Stimulated activated naive B cell treated with anti-CD40 and anti-IgM and Interleukin-4, amounts not matched to agents 10 μg/mL and 1 μg/mL and 100 μg/mL, for 72 hours (primary cell): ENCODE measurements at places on chromosomes 13 and 19.
A peak's percentile ranks its signal among the peaks of the same experiment; 100 is the strongest.

DNA sequence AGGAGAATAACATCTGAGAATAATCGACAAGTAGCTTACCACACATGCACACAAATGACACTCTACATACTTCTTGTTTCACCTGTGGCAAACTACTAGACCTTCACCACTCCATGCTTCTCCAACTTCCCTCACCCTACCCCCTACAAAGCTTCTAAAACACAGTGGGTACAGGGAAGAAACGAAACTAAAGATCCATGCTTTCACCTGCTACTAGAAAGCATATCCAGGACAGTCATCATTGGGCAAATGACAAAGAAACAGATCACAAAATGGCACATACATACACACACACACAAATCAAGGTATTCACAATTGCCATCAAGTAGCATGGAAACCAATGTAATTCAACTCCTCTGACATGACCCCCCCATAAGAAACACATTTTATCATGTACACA lies 10.6 kb downstream of the BRD4 start:
- no peak for DNase-seq

DNA sequence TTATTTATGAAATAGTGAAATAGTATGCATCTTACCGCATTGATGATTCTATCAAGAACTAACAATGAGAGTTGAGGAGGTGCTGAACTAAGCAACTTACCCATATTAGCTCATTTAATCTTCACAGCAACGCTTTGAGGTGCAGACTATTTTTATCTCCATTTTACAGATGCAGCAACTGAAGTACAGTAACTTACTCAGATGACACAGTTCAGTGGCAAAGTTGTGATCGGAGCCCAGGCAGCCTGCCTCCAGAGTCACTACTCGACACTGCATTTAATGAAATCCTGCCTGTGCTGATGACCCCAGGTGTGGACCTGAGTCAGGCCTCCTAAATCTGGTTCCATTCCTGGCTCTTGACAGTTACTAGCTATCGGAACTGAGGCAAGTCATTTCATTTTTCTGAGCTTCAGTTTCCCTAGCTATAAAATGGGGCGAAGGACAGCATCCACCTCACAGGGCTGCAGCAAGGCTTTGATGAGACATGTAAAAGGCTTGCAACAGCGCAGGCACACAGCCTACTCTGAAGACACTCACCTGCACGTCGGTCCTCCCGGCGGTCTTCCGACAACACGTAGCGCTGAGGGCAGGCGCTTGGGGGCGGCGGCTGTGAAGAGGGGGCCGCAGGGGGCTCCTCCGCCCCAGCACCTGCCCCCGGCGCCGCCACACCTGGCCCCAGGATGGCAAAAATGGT lies 1.5 kb downstream of the MYPOP start:
- DNase-seq, result no peak

GRCh38 chr13:24027494-24027893 lies 130.2 kb upstream of the C1QTNF9B start:
- no peak for DNase-seq

DNA sequence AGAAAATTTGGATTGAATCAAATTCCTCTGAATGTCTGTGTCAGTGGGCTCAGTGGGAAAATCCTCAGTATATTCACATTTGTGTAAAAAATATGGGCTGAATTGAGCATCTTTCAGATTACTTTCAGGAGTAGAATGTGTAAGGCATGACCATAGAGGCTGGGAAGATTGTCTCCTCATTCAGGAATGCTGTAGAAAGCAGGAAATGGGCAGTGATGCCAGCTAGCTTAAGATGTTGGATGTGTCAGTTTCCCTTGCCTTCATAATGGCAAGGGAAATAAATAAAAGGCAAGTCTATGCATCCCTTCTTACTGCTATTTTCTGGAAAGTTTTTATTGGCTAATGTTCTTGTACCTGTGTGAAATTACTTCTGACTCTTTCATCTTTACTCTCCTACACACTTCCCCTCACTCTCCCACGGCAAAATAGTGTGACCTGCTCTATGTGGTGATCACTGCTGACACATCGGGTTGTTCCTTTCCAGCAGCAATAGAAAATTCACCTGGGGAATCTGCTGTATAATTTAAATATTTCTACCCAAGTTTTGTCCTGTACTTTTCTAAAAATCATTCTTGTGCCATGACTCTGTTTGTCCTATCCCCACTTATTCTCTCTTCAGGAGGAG lies 103.2 kb downstream of the LMO7 start:
- no peak for DNase-seq

DNA sequence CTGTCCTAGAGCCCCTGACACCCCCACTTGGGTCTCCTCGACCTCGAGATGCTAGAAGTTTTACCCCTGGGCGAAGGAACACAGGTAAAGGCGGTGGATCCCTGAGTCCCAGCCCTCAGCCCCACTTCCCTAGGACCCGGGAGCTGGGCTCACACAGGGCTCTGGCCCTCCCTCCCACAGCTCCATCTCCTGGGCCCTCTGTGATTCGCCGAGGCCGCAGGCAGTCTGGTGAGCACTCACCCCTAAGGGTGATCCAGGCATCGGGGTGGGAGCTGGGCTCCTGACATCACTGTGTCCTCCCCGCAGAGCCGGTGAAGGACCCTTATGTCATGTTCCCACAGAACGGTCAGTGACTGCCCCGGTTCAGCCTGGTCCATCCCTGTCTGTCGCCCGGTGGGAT lies 8.3 kb downstream of the PLEKHG2 start:
- no peak for DNase-seq

DNA sequence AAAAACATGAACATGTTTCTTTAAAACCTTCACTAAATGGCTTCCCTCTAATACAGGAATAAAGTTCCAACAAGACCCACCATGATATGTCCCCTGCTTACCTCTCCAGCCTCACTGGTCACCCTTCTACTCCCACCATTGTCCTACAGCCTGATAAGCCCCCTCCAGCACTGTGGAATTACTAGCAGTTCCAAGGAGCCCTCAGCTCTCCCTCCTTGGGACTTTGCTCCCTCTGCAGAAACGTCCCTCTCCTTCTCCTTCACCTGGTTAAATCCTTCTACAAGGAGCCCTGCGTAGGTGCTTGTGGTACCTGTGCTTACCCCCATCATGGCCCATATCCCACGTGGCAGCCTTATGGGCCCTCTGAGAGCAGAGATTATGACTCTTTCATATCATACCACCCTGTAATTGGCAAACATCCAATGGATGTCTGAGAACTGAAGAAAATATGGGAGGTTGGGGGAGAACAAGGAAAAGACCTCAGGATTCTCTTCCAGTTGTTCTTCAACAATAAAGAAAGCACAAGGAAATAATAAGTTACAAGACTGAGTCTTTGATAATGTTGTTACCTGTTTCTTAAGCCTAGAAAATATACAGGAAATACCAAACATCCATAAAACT lies 26.1 kb upstream of the DOCK9 start:
- DNase-seq, result no peak

DNA sequence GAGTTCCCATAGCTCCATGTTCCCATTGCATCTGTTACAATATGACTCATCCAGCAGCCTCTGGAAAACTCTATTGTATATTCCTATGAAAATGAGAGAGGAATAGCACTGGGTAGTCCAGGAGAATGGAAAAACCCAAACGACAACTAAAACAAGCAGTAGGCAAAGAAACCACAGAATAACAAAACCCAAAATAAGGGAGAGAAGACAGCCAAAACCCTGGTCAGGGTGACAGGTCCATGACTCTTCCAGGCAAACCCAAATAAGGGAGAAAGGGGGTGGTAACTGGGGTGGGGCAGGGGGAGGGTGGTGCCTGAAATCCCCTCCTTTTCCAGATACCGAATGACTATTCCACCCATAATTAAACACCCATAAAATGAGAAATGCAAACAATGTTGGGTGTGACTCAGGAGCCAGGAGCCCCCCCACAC lies 4.0 kb upstream of the ZNF8 start:
- no peak for DNase-seq

GRCh38 chr19:13102416-13102665 lies 317 bp downstream of the LYL1 start:
- no peak for DNase-seq

- DNase-seq, result no peak
These were observed 1.2 kb upstream of the DPY19L3 start for GRCh38 chr19:32404213-32404932.

- no peak for DNase-seq
These were observed 154.3 kb downstream of the SIPA1L3 start for GRCh38 chr19:38061294-38061693.

DNA sequence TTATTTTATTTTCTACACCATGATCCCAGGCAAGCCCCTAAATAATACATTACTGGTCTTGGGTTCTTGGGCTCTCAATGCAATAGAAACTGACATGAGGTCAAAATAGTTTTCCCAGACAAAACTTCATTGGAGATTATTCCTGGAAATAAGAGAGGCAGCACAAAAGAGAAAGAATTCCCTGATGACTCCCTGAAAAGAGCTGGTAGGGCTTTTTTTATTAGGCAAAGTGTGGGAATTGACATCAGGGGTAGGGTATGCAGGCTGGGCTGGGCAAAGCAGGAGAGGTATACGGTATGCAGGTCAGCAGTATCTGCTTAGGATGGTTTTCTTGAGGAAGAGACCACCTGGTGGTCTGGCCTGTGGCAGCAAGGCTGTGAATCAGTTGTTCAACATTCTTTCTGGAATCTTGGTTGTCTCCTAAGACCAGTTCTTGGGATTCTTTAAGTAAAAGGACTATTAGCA lies 9.3 kb upstream of the IGFL3 start:
- no peak for DNase-seq

GRCh38 chr19:31089681-31090080 lies 259.6 kb downstream of the TSHZ3 start:
- no peak for DNase-seq

- no peak for DNase-seq
These were observed 64.0 kb downstream of the SERP2 start for GRCh38 chr13:44437356-44438233.

- DNase-seq, result no peak
These were observed 212.8 kb downstream of the FGF9 start for GRCh38 chr13:21883713-21884112.

- DNase-seq, result no peak
These were observed 96.8 kb downstream of the RGCC start for GRCh38 chr13:41554180-41554579.

GRCh38 chr19:10070730-10071446 lies 15.2 kb upstream of the SHFL start:
- DNase-seq, result no peak

GRCh38 chr19:4870025-4870700 lies 2.7 kb upstream of the PLIN3 start:
- DNase-seq, result peak; percentile 24

- DNase-seq, result no peak
These were observed 351.0 kb upstream of the PCDH20 start for GRCh38 chr13:61766667-61767058.

GRCh38 chr13:85549819-85550218 lies 249.4 kb downstream of the SLITRK6 start:
- no peak for DNase-seq

- DNase-seq, result no peak
These were observed 109.2 kb downstream of the ESD start for GRCh38 chr13:46687810-46688209.

DNA sequence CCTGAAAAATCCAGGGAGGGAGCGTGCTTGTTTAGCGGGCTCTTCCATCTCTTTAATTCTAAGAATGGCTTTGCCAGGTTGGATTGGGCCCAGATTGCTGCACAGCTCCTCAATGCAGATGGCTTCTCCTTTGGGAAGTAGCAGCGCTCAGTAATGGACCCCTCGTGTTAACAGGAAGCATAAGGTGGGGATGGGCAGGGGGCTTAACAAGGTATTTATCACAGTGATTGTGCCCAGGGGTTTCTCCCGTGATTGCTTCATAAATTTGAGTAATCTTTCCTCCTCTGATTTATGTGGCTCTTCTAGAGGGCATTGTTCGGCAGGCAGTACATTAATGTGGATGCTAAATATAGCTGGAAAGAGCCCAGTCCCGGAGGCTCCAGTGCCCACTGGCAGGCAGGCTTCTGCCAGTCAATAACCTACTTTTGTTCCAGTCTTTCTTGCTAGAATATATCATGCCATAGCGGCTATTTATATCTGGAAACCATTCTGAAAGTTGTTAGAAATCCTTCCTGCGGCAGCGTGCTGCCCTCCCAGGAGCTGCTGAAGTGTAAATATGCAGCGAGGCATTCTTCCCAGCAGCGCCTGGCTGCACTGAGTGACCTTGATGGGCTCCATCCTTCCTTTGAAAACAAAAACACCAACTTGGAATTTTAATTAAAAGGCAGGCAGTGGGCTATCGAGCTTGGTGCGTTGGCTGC lies 65.0 kb downstream of the FGF9 start:
- no peak for DNase-seq

GRCh38 chr19:51478381-51479234 lies at the start of gene CEACAM18:
TSS of gene CEACAM18 (plus strand) at chr19:51478539.
- DNase-seq, result no peak

DNA sequence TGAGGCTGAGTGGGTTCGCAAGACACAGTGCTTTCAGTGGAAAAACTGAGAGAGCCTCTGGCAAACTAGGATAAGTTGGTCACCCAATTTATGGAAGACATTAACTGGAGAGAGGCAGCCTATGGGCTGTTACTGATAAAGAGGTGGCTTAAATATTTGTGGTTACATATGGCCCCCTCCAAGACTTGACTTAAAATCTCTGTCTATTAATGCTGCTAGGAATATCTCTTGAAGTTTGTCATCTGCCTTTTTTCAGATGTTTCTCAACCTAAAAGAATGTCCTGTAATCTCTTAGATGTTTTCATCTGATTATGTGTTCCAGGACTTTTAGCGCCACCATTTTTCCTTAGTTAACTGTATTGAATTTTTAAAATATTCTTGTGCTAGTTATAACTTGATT lies 54.6 kb downstream of the NAA16 start:
- DNase-seq, result no peak

GRCh38 chr13:93140912-93141311 lies 85.7 kb upstream of the GPC6 start:
- DNase-seq, result no peak

DNA sequence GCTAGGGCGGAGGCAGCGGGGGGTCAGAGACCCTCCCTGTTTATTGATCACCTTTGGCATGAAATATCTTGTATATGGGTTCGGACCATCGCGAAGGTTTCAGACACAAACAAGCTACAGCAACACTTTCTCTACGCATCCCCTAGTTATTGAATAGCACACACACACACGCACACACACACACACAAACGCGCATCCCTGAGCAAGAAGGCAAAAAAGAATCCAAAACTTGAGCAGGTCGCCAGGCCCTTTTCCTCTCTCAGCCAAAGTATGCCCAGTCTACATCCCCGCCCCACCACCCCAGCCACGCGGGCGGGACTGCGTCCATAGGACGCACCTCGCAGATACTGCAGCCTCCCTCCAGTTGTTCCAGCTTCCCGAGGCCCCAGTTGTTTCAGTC lies 16.0 kb downstream of the POU4F1 start:
- DNase-seq, result no peak

GRCh38 chr19:33389421-33390100 lies 16.1 kb downstream of the CEBPG start:
- DNase-seq, result no peak

- peak; percentile 4 for DNase-seq
These were observed 71.2 kb upstream of the GTF3A start for GRCh38 chr13:27353166-27353583.

- no peak for DNase-seq
These were observed 15.8 kb downstream of the NDUFB7 start for GRCh38 chr19:14555918-14556661.

GRCh38 chr19:47707135-47707925 lies 5.9 kb upstream of the EHD2 start:
- DNase-seq, result peak; percentile 59
